ENCODE measurements at places on chromosomes 12 and 14.
A peak's percentile ranks its signal among the peaks of the same experiment; 100 is the strongest.

GRCh38 chr14:70714055-70714550 is 72.4 kb downstream of the TTC9 start:
- peak; percentile 41 for DNase-seq

GRCh38 chr12:21906919-21907493 is 34.2 kb downstream of the ABCC9 start:
- no peak for DNase-seq

GRCh38 chr12:106583242-106584103 is 669 bp downstream of the RFX4 start:
- DNase-seq: no peak

GRCh38 chr12:131872154-131873051 is 22.0 kb upstream of the ULK1 start:
- DNase-seq: no peak

DNA sequence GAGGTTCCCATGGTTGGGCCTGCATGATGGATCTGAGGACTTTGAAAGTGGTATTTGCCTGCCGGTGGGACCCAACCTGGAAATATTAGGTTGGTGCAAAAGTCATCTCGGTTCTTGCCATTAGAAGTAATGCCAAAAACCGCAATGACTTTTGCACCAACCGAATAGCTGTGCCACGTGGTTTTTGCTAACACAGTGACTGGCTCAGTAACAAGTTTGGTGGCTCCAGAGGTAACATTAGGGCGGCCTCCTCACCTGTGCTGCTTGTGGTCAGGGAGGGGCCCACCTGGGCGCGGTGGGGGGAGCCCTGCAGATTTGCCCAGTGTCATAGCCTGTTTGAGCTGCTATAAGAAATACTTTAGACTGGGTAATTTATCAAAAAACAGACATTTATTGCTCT is 1.8 kb downstream of the BDKRB2 start:
- no peak for DNase-seq

DNA sequence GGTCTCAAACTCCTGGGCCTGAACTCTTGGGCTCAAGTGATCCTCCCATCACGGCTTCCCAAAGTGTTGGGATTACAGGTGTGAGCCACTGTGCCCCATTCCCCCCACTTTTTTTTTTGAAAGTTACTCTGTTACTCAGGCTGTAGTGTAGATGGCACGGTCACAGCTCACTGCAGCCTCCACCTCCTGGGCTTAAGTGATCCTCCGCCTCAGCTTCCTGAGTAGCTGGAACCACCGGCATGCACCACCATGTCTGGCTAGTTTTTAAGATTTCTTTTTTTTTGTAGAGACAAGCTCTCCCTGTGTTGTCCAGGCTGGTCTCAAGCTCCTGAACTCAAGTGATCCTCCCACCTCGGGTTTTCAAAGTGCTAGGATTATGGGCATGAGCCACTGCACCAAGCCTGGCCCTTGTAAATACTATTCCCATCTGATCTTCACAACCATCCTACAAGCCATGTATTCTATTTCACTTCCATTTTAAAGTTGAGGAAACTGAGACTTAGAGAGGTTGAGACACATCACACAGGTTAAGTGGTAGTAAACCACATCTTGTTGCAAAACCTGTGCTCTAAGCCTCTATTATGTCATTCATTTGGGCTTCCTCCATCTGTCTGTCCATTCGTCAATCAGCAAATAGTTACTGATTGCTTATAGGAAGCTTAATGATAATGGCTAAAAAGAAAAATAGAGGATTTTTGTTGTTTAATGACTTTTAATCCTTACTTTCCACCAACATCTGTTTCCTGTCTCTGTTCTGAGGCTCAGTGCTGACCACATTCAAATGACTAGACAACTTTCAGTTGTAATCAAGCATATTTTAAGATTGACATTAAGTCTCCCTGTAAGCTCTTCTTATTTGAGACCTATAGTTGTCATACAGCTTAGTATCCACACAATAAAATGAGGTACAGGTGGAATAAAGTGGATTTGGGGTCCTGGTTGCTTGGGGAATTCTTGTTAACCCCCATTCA is 9.2 kb downstream of the ASCL4 start:
- DNase-seq: no peak

DNA sequence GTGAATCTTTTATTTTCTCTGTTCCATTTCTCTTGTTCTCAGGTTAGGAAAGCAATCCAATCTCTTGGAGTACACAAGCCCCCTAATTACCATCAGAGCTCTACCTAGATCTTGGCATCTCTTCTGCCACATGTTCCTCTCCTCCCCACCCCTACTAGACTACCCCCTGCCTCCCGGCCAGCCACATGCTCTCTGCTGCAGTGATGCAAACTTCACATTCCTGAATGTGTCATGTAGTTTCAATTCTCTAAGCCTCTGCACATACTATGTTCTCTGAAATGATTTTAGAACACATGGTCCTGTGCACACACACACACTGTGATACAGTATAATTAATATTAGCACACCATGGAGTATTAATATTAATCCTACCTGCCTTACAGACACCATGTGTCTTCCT is 104.6 kb downstream of the EFCAB11 start:
- no peak for DNase-seq

GRCh38 chr14:69002069-69002468 is 23.0 kb upstream of the ACTN1 start:
- DNase-seq: no peak

- peak; percentile 19 for DNase-seq
These were observed 438.1 kb downstream of the FUT8 start for GRCh38 chr14:65850429-65851135.

DNA sequence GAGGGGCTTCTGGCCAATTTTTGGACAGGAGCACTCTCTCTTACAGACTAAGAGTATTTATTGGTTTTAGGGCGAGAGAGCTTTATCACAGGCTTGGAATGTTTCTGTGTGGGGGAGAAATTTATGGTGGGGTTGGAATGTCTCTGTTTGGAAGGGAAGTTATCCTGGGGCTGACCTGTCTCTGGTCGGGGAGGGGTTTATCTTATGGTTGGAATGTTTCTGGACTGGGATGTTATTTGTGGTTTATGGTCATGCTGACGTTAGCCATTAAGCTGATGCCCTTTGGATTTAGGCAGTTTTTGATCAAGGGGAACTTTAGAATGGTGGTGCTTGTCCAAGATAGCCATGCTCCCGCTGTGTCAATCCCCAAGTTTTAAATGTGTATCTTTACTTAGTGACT is 614.8 kb downstream of the DIO2 start:
- DNase-seq: no peak

DNA sequence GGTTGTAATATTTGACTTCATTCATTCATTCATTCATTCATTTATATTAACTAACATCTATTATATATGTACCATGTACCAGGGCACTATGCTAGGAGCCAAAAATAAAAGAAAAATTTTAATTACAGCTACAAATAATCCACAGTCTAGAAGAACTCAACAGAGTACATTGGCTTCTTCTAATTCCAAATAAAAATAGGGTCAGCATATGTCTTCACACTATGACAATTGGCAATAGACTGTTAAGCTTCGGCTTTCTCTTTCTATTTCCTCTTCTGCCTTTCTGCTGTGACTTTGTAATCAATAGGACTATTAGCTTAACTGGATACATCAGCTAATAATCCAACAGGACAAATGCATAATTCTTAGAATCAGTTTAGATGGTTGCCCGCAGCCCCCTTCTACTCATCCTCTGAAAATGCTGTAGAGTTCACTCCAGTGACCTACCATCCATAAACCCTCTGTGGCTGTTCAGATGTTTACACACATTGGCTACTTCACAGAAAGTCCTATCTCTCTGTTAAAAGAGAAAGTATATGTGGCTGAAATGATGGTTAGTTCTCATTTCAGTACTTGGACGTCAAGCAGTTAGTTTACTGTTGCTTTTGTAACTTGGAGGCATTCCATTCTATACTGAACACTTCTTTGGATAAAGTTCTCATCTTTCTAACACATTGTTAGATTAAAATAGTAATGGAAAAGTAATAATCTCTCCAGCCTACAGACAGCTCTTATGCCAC is 445.5 kb upstream of the GARIN6 start:
- no peak for DNase-seq
